SK-N-SH treated with all-trans-retinoic acid at 6 μM for 48 hours (cell line): ENCODE measurements at places on chromosomes 11 and 22.

GRCh38 chr11:3885855-3886254 is 30.4 kb downstream of the STIM1 start:
- no peak for ATAC-seq

- ATAC-seq: peak; percentile 9; the same call in 2 of the 3 replicates
Observed at GRCh38 chr22:20117633-20118299, 740 bp upstream of the TRMT2A start.

GRCh38 chr11:31714840-31715239 is 96.3 kb downstream of the PAX6 start:
- ATAC-seq: no peak

- ATAC-seq: no peak
Observed at GRCh38 chr11:131681920-131682319, 311.5 kb downstream of the NTM start.

DNA sequence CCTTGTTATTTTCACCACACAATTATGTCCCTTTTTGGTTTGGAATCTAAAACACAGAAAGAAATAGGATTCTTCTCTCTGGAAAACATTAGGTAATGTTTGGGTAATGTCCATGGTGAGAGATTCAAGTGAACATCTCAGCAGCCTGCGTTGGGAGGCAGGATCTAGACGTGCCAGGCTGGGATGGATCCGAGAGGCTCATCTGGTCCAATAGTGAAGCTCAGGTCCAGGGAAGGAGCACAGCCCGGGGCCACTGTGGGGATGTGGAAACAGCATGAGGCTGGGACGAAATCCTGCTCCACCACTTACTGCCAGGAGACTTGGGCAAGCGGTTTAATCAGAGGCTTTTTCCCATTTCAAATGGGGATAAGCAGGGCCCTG is 109.9 kb downstream of the CSNK2A3 start:
- ATAC-seq: no peak
